ENCODE measurements at places on chromosomes 5 and 9.

GRCh38 chr9:77830618-77831285, 182.6 kb upstream of the GNA14 start:
- no peak for DNase-seq

- no peak for DNase-seq
Measured at GRCh38 chr5:6710070-6710469, 3.2 kb upstream of the TENT4A start.

GRCh38 chr5:28132151-28132550, 1093.8 kb upstream of the CDH9 start:
- no peak for DNase-seq

- no peak for DNase-seq
Measured at GRCh38 chr5:39092581-39093351, 18.6 kb upstream of the RICTOR start.

- no peak for DNase-seq
Measured at GRCh38 chr5:31442058-31442745, 89.7 kb downstream of the DROSHA start.

- DNase-seq, result no peak
Measured at GRCh38 chr5:51027271-51027670, 356.0 kb upstream of the ISL1 start.

- DNase-seq, result peak; percentile 61
Measured at GRCh38 chr5:157651623-157652376, 438 bp downstream of the SOX30 start.

- DNase-seq, result no peak
Measured at GRCh38 chr5:179991106-179991505, 80.5 kb downstream of the RNF130 start.

DNA sequence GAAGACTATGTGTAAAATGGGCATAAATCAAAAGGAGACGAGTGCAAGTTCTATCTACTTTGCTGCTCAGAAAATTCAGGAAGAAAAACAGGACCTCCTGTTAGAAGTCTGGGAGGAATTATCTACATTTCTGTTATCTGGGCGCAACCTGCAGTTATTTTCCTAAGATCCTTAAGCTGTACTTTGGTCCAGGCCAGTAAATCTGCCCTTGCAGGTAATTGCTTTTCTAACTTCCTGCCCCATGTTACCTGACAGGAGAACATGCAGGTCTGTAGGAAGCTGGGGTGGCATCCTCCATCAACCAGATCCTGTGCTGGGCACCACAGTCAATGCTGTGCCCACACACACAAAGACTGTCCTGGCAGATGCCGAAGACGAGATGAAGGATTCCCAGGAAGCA, 5.7 kb downstream of the CCNJL start:
- DNase-seq, result no peak

DNA sequence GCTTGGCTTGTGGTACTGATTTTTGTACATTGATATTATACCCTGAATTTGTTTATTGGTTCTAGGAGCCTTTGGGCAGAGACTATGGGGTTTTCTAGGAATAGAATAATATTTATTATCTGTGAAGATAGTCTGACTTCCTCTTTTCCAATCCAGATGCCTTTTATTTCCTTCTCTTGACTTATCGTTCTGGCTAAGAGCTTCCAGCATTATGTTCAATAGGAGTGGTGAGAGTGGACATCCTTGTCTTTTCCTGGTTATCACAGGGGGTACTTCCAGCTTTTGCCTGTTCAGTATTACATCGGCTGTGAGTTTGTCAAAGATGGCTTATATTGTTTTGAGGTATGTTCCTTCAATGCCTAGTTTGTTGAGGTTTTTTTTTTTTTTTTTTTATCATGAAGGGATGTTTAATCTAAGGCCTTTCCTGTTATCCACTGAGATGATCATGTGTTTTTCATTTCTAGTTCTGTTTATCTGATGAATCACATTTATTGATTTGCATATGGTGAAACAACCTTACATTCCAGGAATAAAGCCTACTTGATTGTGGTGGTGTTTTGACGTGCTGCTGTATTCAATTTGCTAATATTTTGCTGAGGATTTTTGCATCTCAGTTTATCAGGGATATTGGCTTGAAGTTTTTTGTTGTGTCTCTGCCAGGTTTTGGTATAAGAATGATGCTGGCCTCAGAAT, 77.5 kb downstream of the CERT1 start:
- DNase-seq, result no peak

DNA sequence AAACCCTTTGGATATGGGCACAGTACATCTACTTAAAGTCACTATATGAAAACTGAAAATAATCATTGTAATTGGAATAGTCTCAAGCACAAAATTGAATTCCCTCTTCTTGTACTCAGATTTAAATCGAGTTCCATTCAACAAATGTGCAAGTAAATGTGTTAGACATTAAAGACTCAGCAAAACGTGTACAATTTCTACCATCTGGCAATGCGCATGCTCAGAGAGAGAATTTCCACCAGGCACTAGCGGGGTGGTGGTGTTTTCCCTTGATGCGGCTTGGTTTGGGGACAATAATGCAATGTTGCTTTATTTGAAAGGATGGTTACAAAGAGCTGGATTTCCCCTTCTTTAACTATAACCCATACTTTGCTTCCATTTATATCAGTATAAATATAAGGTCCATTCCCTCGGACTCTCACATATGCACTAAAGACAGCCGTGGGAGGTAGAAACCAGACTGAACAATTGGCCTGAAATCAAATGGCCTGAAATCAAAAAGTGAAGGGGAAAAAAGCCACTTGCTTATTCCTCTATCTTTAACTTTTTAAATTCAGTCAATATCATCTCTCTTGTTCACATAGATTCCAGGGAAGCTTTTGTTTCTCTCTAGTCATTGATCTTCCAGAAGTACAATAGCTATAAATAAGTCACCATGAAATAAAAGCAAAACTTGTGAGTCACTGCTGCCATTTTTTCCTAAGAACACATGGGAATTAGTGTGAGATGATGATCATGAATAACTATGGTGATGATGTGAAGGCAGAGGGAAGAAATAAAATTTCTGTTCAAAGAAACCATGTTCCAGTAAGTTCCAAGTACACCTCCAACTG, 59.2 kb downstream of the ADAMTS12 start:
- DNase-seq, result no peak

DNA sequence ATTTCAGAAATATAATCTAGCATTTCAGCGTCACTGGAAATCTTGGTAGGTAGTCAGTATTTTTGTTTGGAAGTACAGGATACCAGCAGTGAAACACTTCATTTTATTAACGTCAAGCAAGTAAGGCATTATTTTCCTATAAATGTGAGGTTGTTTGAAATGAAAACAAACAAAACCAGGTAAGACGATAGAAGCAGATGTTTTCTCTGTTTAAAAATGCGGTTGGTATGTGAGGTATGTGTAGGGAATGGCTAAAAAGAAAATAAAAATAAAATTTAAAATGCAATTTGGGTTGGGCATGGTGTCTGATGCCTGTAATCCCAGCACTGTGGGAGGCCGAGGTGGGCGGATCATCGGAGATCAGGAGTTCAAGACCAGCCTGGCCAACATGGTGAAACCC, 16.1 kb downstream of the GDA start:
- no peak for DNase-seq

- no peak for DNase-seq
Measured at GRCh38 chr9:113875459-113876150, 504 bp upstream of the ZNF618 start.

GRCh38 chr5:88833371-88834130, 49.4 kb downstream of the MEF2C start:
- peak; percentile 16 for DNase-seq

DNA sequence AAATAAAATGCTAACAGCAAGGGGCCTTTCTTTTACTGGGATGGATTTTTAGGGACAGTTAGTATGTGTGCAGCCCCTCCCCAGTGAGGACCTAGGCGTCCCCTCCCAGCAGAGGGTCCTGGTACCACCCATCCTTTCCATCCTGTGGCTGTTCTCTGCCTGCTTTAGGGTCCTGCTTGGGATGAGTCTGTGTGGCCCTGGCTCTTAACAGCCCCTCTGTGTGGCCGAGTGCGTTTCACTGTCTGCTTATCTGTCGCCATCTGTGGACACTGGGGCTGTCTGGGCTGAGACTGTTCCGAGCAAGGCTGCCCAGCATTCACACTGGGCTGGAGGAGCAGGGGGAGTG, 17.0 kb downstream of the WNK2 start:
- no peak for DNase-seq

GRCh38 chr5:153831973-153832372, 206.7 kb downstream of the FAM114A2 start:
- no peak for DNase-seq

DNA sequence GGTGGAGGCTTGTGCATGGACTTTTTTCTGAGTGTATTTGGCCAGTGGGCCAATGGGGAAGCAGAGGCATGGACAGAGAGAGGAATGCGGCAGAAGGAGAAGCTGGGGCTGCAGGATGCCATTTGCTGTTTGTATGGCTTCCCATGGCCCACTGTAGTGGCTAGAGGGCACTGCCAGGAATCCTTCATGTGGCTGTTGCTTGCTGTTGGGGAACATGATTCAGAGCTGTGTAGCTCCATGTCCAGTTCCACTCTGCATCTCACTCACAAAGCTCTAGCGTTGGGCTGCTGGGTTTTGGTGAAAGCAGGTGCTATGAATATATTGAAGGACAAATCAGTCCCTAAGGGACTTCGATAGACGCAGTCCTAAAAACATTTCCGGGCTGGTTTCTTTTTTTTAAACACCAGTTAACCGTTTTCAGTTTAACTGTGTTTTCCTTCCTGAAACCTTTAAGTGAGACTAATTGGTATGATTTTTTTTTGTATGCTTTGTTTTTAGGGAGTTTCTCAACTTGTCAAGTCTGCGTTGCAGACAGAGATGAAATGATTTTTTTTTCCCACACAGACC, 51.3 kb downstream of the SLC22A5 start:
- no peak for DNase-seq

- DNase-seq, result no peak
Measured at GRCh38 chr5:169795338-169795737, 158.3 kb downstream of the DOCK2 start.

All from stimulated activated CD8-positive, alpha-beta memory T cell treated with anti-CD3 and anti-CD28 coated beads, Interleukin-12 subunit alpha, Interleukin-12 subunit beta, amount 100 ng/mL, for 1 hour (primary cell).